Activated naive CD8-positive, alpha-beta T cell treated with anti-CD3 and anti-CD28 coated beads for 36 hours (primary cell): ENCODE measurements at places on chromosomes 12 and 14.
A peak's percentile ranks its signal among the peaks of the same experiment; 100 is the strongest.

GRCh38 chr12:63403256-63403655 lies 252.3 kb upstream of the AVPR1A start:
- no peak for DNase-seq

DNA sequence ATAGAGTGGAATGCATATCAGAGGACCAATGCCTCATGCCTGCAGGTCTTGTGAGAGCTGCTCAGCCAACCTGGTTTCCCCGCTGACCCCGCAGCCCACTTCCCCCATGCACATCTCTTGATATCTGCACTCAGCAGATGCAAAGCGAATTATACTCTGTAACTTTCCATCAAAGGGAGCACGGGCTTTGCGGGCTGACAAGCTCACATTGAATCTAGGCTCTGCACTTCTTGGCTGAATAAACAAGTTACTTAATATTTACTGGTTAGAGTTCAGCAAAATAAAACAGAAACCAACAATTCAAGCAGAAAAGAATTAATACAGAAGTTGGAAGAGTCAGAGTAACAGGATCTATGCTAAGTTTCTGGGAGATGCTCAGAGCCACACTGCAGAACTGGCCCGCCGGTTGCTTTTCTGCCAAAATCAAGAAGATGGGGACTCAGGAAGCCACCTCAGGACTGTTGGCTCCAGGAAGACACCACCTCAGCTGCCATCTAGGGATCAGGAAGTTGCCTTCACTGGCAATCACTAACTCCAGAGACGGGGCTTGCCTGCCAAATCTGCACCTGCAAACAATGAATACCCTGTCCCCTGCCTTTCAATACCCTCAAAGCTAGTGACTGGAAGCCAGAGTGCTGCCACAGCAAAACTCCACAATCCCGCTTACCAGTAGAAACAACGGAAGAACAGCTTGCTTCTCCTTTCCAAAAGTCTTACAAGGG lies 46.5 kb downstream of the NR1H4 start:
- DNase-seq = no peak

DNA sequence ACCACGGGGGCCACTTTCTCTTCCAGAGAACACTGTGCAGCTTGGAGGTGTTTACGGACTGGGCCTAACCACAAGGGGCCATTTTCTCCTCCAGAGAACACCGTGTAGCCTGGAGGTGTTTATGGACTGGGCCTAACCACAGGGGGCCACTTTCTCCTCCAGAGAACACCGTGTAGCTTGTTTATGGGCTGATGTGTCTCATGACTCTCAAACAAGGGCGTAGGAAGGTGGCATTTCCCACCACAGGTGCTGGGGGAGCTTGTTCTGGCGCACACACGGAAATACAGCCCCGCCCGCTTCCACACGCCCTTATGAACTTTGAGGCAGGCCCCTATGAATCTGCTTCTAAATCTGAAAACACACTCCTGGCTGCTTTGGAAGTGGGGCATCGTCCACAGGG lies 174.6 kb upstream of the SFSWAP start:
- peak; percentile 31 for DNase-seq

DNA sequence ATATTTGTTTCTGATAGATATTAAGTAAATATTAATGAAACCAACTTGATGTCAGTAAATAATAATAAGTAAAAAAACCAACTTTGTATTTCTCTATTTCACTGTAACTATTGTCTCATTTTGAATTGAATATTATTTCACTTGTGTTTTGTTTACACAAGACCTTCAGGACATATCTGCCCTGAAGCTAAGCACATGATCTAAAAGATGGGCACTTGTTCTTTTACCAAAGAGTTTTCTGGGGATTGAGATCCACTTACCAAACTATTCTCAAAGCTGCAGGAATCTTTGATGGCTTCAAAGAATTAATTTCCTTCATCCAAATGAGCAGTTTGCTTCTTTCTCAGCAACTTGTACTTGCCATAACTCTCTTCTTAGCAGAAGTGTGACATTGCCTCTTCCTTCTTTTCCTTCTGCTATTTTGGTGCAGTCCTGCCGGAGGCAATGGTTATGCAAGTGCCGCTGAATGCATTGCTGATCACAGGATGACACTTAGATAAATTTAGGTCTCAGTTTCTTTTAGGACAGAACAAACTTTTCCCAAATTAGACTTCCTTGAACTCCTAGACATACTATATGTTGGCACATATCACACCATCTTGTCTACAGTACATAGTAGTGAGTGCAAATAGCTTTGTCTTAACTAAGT lies 9.2 kb downstream of the FAR2 start:
- DNase-seq = no peak

- DNase-seq = no peak
Observed at GRCh38 chr12:129310346-129310745, 457.1 kb downstream of the GLT1D1 start.

DNA sequence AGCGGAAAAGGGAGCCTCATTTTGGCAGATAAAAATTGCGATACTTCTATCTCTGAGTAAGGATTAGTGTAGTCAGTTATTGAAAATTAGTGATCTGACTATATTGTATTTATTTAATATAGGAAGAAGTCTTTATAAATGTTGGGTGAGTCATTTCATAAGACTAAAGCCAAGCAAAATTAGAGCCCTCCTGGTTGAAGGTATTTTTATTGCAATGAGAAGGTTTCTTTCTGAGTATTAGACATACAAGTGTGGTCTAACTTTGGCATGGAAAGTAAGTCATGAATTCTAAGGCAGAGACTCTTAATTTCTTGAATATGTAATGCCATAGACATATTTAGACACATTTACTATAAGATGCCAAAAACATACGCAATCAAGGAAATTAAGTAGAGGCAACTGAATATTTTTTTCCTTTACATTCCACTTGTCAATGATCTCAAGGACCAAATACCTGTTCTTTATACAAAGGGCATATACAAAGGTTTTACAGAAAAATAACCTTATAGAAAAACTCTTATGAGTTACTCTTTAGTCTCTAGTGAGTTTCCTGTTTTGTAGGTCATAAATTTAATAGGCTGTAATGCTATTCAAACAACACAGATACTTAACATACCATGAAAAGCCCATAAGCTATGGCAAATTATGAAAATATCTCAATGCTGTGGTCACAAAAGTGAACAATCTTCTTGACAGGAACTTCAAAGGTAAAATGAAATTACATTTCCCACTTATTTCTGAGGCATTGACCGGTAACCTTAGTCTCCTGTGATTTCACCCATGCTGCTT lies 156.6 kb upstream of the BTG1 start:
- no peak for DNase-seq

DNA sequence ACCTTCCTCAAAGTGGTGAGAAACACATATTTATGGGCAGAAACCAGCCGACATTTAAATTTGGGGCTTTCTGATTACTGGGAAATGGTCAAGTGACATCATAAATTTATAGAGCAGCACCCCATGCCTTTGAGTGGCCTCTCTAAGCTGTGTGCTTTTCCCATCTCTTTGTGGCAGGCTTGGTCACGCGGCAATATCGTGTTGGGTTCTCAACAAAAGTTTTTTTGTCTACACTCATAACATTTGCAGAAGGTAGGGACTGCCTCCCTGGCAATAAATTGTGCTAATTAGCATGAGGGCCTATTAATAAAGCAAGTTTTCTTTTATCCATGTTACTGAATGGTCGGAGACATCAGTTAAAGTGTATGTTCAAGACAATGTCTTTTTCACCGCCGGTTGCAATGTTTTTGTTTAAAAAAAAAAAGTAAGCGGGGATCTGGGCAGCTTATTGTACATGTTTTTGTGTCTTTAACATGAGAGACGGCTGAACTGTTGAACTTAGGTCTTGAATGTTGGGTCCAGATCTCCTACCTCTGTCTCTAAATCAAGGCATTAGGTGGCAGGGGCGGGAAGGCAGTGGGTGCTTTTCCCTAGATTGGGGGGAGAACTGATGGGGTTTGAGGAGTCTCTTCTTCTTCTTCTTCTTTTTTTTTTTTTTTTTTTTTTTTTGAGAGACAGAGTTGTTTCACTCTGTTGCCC lies 193.3 kb downstream of the PHETA1 start:
- no peak for DNase-seq

DNA sequence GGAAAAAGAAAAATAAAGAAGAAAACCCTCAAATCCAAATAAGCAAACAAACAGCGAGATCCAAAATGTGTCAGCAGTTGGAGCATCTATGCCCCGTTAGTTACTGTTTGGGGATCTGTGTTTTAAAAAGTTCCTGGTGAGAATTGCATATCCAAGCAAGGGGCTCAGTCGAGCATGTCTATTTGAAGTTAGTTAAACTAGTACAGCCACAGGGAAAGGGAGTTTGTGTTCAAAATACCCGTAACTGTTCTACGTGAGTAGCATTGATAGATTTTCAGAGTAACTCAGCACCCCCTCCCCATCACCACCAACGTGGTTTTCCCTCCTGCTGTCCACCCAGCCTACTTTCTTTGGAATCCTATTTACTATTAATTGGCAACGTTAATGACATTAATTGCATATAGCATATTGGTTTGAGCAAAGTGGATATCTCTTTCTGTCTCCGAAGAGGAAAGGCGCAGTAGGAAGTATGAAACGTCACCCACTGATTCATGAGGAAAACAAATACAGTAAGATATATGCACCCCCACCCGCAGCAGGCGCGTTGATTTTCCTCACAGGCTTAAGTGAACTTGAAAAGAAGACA lies 1.5 kb downstream of the NPAS3 start:
- DNase-seq = no peak

GRCh38 chr12:590206-590750 lies 73.0 kb downstream of the NINJ2 start:
- no peak for DNase-seq

- no peak for DNase-seq
Observed at GRCh38 chr14:21197418-21198205, 41.7 kb upstream of the OR5AU1 start.

DNA sequence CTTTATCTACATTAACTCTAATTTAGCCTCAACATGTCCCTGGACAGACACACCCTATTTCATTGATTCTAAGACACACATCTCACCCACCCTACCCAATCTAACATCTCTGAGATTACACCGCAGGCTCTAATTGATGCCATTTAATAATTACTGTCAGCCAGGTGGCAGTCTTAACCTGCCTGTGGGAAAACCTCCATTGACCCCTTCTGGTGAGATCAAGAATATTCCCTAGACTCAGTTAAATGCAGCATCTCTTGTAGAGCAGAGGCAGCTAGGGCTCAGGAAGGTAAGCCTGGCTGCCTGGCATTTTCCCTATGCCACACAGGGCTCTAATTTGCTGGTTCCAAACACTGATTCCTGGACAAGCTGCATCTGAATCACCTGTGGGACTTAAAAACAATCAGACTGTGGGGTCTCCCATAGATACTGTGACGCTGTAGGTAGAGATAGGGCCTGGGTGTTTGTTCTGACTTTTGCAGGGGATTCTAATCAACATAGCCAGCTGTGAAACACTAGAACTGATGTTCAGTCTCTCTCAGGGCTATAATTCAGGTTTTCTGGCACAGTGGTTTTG lies 14.3 kb downstream of the MCRS1 start:
- no peak for DNase-seq

DNA sequence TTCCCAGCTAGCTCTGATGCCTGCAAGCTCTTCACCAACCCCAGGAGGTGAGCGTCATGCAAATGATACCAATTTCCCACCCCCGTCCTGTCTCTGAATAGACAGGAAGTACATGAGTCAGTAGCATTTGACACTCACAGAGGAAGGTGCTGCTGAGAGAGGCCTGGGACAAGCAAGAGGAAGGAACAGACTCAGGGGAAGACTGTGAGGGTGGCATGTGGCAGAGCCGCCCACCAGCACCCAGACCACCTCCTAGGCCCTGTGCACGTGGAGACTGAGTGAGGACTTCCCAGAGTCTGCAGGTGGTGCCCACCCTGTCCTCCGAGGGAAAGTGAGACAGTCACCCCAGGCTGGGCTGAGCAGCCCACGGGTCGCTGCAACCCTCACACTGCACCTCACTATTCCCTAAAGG lies 199.5 kb upstream of the SFSWAP start:
- peak; percentile 56 for DNase-seq

DNA sequence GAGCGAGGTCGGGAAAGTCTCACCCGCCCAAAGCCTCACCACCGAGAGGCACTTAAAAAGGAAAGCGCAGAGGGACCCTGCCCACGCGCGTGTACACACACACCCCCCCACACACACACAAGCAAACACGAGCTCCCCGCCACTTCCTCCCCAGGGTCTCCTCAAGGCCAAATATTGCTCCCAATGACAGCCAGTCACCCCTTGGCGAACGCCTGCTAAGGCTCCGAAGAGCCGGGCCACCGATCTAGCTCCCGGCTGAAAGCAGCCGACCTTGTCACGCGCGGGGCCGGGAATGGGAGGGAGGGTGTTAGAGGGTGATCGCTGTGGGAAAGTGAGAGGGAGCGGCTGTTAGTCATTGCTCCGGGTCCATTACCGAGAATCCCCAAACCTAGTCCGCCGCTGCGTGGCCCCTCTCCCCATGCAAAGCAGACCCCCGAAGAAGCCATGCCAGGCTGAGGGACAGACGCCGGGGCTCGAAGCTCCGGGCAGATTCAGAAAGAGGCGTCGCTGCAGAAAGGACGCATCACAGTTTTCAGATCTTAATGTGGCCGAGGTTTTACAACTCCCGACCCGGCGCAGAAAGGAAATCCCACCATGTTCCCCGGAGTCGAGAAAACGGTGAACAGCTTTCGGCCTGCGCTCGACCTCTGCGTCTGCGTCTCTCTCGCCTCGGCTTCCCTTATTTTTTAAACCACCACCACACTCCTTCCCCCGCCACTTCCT lies 2.6 kb downstream of the BMP4 start:
- no peak for DNase-seq

- DNase-seq = no peak
Observed at GRCh38 chr14:83994020-83994419, 1535.9 kb upstream of the FLRT2 start.

DNA sequence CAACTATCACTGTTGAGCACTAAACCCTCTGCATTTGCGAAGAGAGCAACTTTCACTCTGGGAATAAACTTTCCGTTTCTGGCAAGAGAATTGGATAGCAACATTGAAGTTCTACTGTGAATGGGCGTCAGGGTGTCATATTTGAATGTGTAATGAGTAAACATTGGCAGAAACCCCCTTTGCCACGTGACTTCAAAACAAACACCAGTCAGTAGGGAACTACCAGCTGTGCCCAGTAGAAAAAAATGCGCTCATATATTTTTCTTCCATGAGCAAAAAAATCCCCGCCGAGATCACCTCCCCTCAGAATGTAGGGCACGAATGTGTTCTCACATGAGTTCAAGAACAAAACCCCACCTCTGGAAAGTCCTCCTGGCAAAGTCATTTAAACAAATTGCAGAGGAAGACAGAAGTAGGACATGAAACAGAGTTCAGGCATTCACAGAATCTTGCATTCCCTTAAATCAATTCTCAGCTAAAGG lies 80.6 kb downstream of the BTG1 start:
- DNase-seq = peak; percentile 48

- DNase-seq = no peak
Observed at GRCh38 chr14:100577321-100577985, 9.8 kb downstream of the BEGAIN start.

DNA sequence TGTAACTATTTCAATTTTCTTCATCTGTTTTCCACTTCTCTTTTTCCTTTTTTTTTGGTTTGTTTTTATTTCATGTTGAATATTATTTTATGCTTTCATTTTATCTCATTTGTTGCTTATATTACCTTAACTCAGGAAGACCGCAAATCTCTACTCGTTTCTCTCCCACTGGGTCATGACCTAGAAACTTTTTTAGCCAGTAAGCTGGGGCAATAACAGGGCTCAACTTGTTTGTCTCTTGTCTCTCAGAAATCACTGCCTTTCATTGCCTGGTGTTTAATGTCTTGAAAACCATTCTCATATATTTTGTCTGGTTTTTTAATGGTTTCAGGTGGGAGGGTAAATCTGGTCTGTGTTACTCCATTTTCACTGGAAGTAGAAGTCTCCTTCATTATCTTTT lies 36.6 kb upstream of the ATP2B1 start:
- no peak for DNase-seq
